Activated CD4-positive, alpha-beta T cell treated with anti-CD3 and anti-CD28 coated beads for 36 hours (primary cell): ENCODE measurements at places on chromosomes 12 and 14.

DNA sequence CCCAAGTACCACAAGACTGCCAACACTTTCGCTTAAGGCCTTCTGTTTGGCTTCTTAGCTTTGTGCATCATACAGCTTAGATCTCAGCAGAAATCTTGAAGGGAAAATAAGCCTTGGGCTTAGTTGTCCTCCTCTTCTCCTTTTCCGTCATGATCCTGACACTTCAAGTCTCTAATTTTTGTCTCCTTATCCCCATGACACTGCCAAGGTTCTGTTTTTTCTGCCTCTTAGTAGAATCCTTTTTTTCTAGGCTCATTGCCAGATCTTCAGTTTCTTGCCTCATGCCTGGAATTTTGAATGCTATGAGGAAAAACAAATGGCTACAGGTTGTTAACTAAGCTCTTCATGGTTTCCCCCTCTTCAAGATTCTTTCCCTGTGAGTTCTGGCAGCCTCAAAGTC lies 450.4 kb downstream of the LRFN5 start:
- DNase-seq: no peak

GRCh38 chr14:50061664-50062437 lies 54.5 kb downstream of the VCPKMT start:
- peak; percentile 79 for DNase-seq

- peak; percentile 28 for DNase-seq
Measured at GRCh38 chr12:107091989-107092641, 1.2 kb downstream of the CRY1 start.

GRCh38 chr14:74868739-74869138 lies 7.2 kb downstream of the PROX2 start:
- no peak for DNase-seq
